EH (cell line): ENCODE measurements at places on chromosomes 13 and 19.

- DNase-seq: peak; percentile 61
Measured at GRCh38 chr13:47397739-47398138, 500.9 kb upstream of the HTR2A start.

- DNase-seq: peak; percentile 55
Measured at GRCh38 chr13:101554420-101555125, 102.1 kb downstream of the ITGBL1 start.

- DNase-seq: no peak
Measured at GRCh38 chr13:93151277-93151676, 75.3 kb upstream of the GPC6 start.

GRCh38 chr13:91553584-91553983 is 155.2 kb downstream of the GPC5 start:
- no peak for DNase-seq

DNA sequence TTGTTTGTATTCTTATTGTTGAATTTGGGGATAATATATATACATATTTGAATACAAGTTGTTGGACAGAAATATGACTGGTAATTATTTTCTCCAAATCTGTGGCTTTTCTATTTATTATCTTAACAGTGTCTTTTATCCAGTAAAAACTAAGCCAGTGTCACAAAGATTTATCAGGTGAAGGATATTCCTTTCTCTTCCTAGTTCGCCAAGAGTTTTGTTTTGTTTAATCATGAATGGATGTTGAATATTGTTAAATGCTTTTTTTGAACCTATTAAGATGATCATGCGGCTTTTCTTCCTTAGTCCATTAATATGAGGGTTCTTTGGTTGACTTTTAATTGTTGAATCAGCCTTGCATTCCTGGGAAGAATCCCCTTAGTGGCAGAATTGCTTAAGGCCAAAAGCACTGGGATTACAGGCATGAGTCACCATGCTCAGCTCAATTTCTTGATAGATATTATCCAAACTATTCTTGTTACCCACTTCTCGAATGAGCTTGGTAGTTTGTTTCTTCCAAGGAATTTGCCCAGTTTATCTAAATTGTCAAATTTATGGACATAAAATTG is 53.3 kb downstream of the TEX26 start:
- DNase-seq: peak; percentile 85

DNA sequence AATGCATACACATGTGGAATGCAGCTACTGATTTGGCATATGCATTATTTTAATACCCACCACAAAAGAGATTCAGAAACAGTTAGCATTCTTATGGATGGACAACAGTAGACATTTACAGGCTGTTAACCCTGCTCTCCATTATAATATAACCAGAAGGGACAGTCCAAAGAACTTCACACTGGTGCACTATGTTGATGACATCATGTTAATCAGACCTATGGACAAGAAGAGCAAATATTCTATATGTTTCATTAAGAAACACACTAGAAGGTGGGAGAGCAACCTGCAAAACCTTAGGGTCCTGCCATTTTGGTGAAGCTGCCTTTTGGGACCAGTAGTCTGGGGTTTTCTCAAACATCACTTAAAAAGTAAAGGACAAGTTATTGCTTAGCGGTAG is 701.3 kb downstream of the UQCRFS1 start:
- DNase-seq: no peak

DNA sequence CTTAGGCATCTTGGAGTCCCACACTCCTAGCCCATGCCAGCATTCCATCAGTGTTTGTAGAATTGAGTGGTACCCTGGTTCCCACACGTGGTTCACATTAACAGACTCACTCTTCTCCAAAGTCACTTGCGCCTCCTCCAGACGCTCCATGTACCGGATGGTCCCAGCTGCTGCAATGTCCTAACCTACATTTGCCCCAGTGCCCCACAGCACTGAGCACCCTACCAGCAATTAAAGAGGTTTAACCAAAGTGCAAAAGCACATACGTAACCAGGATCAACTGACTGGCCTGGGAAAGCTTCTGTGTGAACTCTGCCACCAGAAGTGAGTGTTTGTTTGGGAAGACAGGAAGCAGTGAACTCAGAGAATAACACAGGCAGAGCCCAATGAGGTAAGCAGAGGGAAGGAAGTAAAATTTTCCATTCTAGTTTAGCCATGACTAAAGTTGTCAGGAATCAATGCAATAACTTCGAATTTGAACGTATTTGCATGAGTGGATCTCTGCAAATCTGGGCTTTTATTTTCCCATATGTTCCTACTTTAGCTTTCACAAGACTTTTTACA is 7.3 kb upstream of the MEDAG start:
- peak; percentile 96 for DNase-seq

DNA sequence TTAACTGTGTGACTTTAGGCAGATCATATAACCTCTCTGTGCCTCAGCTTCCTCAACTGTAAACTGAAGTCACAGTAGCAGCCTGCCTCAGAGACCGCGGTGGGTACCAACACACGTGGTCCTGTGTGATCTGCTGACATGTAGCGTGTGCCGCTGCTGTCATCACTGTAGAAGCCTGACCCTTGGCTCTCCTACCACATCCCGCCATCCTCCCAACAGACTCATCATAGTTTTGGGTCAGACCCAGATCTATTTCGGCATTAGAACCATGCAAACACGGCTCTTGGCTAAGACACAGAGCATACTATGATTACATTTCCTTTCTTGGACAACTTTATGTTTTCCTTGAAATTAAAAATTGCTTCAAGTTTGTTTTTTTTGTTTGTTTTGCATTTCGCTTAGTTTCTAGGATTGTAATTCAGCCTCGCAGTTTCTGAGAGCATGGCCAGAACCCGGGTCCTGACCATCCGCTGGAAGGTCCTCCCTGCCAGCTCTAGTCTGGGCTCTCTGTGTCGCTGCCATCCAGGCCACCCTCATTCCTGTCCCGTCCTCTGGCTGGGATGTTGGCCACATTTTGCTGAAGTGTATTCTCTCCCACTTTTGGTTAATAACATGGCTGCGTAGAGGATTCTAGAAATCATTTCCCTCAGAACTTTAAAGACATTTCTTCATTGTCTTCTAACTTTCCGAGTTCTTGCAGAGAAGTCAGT is 53.0 kb downstream of the GGACT start:
- no peak for DNase-seq

DNA sequence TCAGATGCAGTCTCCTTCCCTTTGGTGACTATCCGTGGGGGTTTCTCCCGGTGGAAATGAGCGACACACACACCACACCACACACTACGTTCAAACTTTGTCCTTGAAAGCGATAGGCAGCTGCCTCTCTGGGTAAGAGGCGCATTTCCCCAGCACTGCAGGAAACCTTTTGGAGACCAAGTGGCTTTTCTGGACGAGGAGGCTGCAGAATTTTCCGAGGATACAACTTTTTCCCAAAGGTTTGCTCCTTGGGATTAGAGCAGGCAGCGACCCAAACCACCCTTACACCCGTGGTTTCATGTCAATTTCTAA is 38.2 kb upstream of the FLT1 start:
- DNase-seq: peak; percentile 18

DNA sequence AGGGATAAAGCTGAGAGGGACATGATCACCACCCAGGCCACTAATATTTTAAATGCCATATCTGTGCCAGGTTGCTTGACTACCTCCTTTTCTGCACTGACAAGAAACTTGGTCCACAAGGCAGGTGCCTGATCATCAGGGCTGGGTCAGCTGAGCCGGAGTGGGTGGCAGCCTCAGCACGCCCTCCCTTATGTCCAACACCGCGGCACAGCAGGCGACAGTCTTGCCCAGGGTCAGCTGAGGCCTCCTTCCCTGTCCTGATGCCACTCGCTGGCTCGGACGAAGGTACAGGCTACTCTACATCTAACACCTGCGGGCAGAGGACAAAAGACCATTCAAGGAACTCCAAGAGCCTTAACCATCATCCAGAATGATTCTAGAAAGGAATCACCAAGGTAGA is 16.9 kb downstream of the ZC3H4 start:
- no peak for DNase-seq

- DNase-seq: peak; percentile 83
Measured at GRCh38 chr13:105918842-105919741, 616.4 kb downstream of the EFNB2 start.

- no peak for DNase-seq
Measured at GRCh38 chr13:52374873-52375411, 31.0 kb downstream of the THSD1 start.

DNA sequence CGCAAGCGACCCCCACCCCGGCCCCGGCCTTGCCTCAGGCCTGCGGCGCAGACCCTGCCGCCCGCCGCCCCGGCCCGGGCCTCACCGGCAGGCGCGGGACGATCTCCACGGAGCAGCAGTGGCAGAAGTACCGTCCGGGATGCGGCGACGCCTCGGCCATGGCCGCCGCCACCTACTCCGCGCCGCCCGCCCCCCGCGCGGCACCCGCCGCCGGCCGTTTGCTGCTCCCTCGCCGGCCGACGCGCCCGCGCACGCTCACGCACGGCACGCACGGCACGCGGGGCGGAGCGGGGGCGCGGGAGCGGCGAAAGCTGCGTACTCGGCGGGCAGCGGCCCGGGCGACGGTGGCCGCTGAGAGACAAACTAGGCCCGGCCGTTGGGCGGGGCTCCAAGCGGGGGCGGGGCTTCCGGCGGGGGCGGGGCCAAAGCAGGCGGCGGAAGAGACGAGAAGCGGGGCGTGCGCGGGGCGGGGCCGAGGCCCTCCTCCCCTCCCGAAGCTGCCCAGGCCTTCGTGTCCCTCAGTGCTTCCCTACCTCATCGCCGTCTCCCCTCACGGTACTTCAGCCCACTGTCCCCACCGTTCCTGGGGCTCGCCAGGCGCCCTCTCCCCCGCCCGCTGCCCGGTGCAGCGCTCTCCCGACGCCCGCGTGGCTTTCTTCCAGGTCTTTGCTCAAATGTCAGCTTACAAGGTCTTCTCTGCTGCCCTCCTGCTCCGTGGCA is at the start of gene RNF126:
Gene RNF126 (minus strand): TSS at position 253 of the 720 bp plus-strand sequence. CDS start 93 bp downstream, at position 160.
- peak; percentile 91 for DNase-seq

GRCh38 chr19:13102666-13103580 is at the start of gene LYL1:
TSS of gene LYL1 (minus strand) at chr19:13102858. CDS start at chr19:13101171, 1,687 bp downstream.
- peak; percentile 71 for DNase-seq

GRCh38 chr19:652467-653389 is 10.3 kb downstream of the RNF126 start:
- no peak for DNase-seq

GRCh38 chr13:82963226-82964099 is 918.8 kb downstream of the SLITRK1 start:
- peak; percentile 58 for DNase-seq

DNA sequence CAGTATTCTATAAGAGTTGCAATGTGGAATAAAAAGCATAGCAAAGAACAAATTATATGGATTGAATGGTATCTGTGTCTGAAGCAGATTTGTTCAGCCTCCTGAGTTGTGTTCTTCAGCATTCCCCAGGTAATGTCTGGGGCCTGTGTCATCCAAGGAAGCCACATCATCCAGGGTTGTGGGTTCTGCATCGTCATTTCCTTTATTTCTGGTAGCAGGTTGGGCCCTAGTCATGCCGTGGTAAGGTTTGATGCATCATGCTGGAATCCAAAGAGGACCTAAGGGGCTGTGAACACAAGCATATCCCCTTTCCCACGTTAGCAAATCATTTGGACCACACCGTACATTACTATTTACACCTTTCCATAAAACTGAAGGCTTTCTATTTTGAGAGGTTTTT is 131.0 kb upstream of the ZNF91 start:
- DNase-seq: no peak

GRCh38 chr13:33108620-33109019 is 92.4 kb downstream of the KL start:
- peak; percentile 91 for DNase-seq

DNA sequence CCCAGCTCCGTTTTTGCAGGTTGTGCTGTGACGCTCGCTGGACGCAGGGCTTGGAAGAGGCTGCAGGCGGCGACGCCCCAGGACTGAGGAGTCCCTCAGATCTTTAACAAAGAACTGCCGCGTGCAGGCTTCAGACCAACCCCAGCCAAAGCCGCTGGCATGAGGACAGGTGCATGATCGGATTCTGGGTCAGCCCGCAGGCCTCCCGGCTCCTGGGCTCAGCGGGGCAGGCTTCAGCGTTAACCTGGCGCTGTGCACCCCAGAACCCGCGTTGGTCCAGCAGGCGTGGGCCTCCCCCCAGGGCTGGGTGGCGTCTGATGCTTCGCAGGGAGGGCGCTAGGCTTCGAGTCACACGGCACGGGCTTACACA is 920 bp upstream of the TIMM13 start:
- no peak for DNase-seq

GRCh38 chr13:26225896-26226617 is 3.9 kb upstream of the RNF6 start:
- DNase-seq: no peak

DNA sequence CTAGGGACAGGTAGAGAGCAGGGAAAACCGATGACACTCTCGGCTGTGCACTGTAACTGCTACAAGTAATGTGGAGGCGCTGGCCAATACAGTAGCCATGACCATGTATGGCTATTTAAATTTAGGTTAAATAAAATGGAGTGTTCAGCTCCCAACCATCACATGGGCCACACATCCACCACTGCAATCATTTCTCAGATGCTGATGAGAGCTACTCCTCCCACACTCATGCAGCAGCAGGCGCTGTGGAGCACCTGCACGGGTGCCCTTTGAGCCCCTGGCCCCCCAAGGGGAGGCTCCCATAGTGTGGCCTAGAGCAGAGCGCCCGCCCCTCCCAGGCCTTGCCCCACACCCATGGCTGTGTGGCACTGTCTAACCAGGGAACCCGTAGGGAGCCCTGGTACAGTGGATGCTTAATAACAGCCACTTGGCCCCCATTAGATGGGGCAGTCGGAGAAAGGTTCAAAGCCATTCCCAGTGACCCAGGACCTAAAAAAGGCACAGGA is 6.0 kb downstream of the ACP4 start:
- no peak for DNase-seq

DNA sequence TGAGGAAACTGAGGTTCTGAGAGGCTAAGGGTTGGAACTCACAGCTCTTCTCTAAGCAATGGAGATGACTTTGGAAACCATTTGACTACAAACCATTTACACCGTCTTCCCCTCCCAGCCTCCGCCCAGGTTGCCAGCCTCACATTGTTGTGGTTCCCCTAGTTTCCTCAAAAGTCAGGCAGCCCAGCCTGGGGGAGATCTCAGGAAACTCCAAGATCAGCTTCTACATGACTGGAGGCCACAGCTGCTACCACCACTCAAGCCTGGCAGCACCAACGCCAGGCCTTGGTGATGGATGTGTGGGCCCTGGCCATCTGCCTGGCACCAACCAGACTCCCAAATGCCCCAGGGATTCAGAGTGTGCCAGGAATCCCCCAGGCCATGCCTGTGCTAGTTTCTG is 207.9 kb downstream of the TSHZ3 start:
- no peak for DNase-seq

DNA sequence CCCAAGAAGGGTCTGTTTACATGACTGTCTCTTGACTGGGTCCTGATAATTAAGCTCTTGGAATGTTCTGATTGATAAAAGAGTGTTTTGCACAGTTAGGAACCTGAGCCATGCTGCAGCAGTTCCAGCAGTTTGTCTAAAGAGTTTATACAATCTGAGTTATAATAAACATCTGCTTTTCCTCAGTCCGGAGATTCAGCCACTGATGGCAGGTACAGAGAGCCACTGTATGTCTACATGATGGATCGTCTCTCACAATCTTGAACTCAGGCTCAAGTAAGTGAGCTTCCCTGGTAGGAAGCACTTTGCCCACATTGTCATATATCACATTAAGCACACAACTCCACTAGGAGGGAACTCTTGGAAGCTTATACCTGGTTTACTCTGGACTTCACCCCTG is 84.3 kb downstream of the UGGT2 start:
- DNase-seq: no peak
